ENCODE measurements at places on chromosomes 16 and 17.
A peak's percentile ranks its signal among the peaks of the same experiment; 100 is the strongest.

GRCh38 chr16:78742501-78743283 is 643.2 kb downstream of the WWOX start:
- DNase-seq, result no peak

GRCh38 chr17:40337351-40337750 is 27.2 kb downstream of the GJD3 start:
- no peak for DNase-seq

DNA sequence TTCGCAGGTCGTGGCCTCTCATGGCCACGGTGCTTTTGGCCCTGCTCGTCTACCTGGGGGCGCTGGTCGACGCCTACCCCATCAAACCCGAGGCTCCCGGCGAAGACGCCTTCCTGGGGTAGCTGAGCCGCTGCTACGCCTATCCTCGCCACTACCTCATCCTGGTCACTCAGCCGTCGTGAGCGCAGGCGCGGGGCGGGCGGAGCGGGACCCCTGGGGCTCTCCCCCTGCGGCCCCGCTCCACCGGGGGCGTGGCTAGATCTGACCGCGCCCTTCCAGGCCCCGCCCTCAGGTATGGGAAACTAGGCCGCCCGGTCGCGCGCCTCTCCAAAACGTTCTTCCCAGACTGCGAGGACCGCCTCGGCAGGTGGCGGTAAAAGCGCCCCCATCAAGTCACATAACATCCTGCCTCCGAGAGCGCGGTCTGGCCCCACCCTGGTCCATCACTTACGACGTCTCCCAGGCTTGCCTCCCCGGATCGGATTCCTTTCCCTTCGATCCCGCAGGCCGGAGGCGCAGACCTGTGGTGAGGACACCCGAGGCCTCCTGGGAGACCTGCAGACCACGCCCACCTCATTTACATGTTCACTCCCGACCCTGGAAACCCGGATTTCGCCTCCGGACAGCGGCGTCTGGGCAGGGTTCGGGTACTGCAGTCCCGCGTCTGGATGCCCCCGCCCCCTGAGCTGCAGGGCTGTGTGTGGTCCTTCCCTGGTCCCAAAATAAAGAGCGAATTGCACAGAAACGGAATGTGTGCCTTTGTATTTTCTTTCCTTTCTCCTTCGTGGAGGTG is 91.5 kb upstream of the TMEM97 start:
- DNase-seq, result no peak

- no peak for DNase-seq
These were observed 11.5 kb downstream of the GUCY2D start for GRCh38 chr17:8013731-8014557.

GRCh38 chr17:29615048-29615385 is 7.7 kb downstream of the CORO6 start:
- no peak for DNase-seq

GRCh38 chr17:49518346-49519078 is 23.4 kb downstream of the NGFR start:
- no peak for DNase-seq

DNA sequence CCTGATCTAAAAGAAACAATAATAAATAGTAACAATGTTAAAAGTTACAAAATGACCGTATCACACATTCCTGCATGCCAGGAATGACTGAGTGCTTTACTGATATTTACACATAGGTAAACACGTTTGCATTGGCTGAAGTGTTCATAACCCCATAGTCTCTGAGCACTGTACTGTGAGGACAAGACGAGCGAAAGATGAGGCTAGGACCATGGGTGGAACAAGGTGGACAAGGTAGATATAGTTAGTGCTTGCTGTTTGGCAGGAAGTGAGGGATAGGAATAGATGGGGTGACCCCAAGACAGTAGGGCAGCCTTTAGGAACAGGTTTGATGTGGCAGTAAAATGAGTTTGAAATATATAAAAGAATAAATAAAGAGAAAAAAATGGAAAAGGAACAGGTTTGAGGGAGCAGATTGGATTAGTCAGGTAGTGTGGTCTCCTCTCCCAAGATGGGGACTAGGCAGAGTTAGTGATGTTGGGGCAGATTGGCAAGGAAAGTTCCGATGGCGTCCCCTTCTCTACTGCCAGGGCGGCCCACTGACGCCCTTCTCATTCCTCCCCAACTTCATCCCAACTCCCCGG is 452 bp upstream of the E2F4 start:
- DNase-seq, result no peak

DNA sequence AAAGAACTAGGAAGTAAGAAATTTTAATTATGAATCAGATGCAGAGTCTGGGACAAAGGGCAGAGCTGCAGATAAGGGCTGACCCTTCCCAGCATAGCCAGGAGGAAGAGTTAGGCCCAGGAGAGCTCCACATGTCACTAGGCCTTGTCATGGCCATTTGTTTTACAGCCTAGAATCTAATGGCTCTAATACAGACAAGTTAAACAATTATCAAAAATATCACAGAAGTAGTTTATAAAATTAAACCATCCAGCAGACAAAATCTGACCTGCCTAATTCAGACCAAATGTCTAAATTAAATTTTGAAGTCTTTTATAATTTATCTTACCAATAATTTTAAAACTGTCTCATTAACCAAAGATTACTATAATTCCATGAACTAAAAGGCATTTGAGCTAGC is 1369.5 kb downstream of the CDH11 start:
- DNase-seq, result no peak

DNA sequence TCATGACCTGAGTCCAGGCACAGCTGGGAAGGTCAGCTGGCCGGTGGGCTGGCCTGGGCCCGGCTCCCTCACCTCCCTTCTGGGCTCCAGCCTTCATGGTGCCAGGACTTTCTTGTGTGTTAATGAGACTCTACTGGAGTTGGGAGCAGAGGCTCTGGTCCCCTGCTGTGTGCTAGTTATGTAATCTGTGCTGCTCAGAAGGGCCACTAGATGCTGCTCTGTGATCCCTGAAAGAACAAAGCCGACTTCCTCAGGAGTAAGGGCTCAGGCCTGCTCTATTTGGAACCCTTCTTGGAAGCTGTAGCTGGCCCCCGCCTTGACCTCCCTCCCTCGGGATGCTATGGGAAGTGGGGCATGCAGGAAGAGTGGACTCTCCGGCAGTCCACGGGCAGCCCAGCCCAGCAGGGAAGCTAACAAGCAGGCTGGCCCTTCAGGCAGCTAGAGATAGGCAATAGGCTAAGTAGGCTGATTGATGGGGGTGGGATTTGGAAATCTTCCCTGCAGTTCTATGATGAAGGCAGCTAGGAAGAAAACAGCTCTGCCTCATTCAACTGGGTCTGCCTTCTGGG is 3.3 kb upstream of the CDK5R1 start:
- DNase-seq, result peak; percentile 87

- DNase-seq, result no peak
These were observed 31.2 kb downstream of the BEAN1 start for GRCh38 chr16:66458292-66458691.

DNA sequence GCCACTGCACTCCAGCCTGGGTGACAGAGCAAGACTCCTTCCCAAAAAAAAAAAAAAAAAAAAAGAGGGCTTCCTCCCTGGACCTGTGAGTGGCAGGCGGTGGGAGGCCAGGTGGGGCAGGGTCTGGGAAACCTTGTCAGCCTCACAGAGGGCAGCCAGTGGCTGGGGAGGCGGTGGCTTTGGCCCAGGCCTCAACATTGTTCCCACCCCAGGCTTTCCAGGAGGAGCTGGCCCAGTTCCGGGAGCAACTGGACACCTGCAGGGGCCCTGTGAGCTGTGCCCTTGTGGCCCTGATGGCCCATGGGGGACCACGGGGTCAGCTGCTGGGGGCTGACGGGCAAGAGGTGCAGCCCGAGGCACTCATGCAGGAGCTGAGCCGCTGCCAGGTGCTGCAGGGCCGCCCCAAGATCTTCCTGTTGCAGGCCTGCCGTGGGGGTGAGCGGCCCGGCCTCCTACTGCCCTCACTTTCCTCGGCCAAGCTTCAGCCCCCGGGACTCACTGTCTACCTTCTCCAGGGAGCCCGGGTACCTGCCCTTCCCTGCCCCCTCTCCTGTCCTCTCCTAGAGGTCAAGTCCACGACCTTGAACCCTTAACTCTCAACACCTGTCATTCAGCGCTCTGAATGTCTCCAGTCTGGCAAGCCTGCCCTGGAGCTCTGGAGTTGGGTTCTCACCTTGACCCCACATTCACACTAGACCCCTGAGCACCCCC is 12.4 kb downstream of the ZNF213 start:
- no peak for DNase-seq

DNA sequence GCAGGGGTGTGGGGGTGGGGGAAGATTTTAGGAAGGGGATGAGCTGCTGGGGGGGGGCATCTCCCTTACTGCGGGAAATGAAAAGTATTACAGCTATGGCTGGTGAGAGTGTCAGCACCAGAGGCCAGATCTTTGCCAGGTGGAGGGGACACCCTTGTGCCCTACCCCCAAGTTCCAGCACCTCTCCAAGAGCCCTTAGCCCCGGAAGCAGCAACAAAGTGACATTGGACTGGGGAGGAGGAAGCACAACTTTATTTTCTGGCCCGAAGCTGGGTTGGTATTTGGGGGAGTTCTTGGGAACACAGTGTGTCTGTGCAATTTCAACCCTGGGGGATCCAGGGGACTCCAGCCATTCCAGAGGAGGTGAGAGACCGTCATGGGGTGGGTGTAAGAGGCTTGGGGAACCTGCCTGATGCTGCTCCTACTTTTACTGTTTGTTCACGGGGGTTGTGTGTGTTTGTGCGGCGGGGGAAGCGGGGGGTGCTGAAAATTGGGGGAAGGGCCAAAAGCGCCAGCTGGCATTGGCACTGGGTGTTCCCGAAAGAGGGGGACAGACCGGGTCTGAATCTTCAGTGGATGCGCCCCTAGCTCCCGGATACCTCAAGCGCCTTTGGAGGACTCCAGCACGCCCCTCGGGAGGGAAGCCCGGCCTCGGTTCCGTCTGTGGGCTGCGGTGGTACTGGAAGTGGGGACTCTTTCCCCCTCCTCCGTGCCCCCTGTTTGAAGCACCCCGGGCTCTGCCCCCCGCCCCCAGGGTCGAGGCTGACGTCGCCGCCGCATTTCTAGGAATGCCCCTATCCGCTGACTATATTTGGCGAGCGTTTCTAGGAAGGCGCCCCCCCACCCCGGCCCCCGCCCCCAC is 230.3 kb downstream of the MRTFB start:
- DNase-seq, result peak; percentile 53

DNA sequence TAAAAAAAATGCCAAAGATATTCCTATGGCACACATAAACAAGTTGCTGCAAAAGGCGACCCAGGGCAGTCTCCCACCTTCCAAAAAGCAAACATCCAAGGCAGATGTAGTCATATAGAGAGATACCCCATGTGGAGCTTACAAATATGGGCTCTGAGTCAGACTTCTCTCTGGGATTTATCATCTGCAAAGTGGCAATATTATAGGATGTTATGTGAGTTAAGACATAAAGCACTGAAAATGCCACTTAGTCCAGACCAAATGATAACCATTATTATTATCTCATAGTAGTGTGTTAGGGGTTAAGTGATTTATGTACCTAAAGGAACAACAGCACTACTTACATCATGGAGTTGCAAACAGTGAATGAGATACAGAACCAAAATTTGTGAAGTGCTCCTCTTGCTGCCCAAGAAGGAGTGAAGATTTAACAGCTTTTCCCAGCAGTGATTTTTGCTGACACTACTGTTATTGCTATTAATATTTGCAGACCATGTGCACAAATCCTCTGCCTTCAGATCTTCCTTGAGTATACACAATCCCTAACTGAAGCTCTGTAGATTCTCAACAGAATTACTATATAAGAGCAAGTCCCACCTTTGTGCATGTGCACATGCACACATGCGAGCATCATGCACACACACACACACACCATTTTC is 560.0 kb upstream of the SALL1 start:
- DNase-seq, result no peak

DNA sequence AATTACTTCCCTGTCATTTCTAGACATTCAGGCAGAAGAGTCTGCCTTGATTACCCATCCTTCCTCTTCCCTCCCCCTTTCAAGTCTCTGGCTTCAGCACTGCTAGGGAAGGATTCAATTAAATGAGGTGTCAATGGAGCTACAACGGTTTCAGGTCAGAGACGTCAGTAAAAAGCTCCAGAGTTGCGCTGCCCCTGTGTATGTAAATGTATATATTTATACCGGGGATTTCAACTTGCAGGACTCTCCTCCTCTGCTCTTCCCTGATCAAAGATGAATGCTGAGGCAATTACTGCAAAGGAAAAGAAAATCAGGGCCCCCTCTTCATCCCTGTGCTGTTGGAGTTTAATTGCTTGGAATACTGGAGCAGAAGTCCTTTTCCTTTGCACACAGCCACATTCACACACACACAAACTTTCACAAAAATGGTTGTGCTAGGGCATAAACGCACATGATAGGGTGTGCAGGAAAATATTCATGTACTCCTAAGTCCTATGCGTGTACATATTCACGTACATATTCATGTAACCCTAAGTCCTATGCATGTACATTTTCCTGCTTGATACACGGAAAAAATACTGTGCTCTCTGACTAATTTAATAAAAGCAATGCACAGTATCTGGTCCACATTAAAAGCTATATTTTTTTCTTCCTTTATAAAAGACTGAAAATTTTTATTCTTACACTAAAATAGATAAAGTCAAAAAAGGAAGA is 129.7 kb upstream of the PMFBP1 start:
- DNase-seq, result no peak

- no peak for DNase-seq
These were observed 2.5 kb upstream of the IGF2BP1 start for GRCh38 chr17:48994549-48995303.

GRCh38 chr16:69703638-69704037 is 22.7 kb downstream of the NQO1 start:
- no peak for DNase-seq

- DNase-seq, result no peak
These were observed 22.7 kb downstream of the LIG3 start for GRCh38 chr17:35002876-35003551.

DNA sequence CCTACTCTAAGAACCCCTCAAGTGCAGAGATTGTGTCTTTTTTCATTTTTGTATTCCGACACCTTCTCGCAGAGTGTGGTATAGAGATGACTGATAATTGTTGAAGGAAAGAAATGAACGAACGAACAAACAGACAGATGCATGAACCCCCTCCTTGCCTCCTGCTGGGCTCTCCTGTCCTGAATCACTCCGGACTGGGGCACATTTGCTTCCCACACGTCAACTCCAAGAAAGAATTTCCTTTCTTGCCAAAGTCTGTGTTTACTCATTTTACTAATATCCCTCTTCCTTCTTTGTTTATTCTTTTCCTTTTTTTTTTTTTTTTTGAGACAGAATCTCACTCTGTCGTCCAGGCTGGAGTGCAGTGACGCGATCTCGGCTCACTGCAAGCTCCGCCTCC is 37.5 kb upstream of the BHLHA9 start:
- DNase-seq, result no peak
